GOT3 (cell line): ENCODE measurements at places on chromosomes 11 and 22.

DNA sequence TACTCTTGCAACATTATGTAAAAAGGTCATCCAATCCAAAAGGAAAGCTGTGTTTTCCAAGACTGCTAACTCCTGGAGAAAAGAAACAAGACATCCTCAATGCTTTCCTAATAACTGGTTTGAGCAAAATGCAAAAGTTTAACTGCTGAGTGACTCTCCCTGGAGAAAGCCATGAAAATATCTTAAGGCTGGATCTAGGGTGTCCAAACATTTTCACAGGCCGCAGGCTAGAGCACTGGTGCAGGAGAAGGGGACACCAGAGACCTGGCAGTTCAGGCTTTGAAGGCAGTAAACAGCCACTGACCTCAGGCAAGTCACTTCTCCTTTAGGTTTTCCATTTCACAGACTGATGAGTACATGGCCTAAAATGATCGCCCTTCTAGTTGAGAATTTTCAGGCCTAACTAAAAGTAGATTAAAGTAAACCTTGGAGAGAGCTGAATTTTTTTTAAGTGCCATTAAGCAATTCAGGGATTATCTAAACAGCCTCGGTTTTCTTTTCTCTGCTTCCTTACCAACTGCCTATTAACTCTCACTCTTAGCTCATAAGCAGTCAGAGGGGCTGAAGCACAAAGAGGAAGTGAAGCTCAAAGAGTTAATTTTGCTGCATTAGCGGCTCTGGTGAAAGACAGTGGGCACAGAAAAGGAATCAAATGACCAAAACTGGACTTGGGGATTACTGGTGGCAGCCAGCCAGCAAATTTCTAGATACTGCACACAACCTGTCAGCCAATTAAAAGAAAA lies 2.3 kb downstream of the CHKA start:
- no peak for DNase-seq

DNA sequence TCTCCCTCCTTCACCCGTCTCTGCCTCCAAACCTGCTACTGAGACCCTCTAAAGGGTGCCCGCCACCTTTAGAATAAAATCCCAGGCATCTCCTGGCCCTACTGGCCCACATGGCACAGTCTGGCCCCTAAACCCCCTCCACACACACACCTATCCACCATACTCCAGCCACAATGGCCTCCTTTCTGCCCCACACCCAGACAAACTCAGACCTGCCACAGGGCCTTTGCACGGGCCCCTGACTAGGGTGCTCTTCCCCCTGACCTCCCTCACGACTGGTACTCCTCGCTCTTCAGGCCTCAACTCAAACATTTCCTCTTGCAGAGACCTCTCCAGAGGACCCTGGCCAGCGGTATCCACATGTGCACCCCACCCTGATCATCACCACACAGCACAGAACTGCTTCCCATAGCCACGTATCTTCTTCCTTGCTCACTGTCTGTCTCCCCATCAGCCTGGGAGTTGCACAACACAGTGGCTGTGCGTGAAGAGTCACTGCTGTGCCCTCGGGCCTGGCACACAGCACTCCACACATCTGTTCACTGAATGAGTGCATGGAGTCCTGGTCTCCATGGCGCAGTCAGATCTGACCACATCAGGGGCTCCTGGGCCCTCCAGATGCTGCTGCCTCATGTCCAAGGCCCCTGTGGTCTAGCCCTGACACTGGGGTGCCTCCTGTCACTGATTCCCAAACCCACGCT lies 66.2 kb upstream of the TCF20 start:
- DNase-seq = no peak

- no peak for DNase-seq
Measured at GRCh38 chr11:36722421-36722820, 124.4 kb upstream of the RAG2 start.

GRCh38 chr11:126992065-126992803 lies 8.3 kb downstream of the KIRREL3 start:
- DNase-seq = peak; percentile 7

GRCh38 chr11:118771547-118772288 lies 19.2 kb downstream of the DDX6 start:
- no peak for DNase-seq

GRCh38 chr11:60939301-60939700 lies 12.7 kb downstream of the SLC15A3 start:
- DNase-seq = no peak

DNA sequence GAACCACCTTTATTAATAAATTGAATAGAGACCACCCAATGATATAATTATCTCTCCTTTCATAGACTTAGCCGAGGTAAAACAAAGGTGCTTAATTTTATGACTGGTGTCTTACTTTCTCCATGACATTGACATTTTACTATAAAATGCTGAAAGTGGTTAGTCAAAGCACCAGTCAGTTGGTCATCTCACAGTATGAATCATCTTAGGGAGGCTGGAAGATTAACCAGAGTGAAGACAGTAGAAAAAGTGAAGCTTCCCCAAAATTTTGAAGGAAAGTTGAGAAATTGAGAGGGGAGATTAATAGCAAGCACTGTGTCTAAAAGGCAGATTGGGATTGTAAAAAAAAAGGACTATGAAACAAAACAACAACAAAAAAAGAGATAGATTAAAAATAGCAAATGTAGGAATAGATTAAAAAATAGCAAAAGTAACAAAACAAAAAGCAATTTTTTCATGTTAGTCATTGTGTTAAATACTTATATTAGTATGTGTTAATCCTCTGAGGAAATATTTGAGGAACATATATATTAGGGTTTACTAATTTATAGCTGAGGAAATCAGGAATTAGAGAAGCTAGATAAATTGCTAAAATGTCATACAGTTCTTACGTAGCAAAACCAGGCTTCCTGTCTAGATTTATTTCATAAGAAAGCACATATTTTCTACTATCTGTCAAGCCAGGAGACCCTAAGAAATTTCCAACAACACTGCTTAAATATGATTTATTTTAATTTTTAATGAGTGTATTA lies 557.3 kb upstream of the ANO5 start:
- DNase-seq = no peak

DNA sequence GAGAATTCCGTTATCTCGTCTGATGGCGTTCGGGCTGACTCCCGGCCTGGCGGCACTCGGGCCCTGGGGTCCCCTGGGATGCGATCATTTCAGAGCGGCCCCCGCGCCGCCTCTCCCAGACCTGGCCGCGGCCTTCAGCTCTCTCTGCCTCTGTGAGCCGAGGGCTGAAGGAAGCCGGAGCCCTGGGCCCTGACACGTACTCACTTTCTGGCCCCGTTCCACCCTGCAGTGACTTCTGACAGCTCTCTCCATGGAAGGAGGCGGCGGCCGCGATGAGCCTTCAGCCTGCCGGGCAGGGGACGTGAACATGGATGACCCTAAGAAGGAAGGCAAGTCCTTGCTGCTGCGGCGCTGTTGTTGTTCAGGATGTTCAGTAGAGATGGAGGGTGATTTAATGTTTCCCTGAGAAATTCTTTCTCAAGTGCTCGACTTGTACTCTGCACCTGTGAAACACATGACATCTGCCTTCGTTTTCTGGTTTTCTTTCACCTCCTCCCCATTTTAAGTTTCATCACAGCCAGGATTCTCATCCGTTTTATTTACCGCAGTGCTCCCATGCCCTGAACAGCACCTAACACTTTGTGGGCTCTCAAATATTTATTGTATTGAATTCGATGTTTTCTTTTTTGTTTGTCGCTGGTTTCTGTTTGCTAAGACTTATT lies 612 bp downstream of the GTSE1 start:
- DNase-seq = no peak

GRCh38 chr22:26983311-26983710 lies 325.9 kb downstream of the MIAT start:
- no peak for DNase-seq

- no peak for DNase-seq
Measured at GRCh38 chr11:19978668-19979518, 181.4 kb downstream of the DBX1 start.

DNA sequence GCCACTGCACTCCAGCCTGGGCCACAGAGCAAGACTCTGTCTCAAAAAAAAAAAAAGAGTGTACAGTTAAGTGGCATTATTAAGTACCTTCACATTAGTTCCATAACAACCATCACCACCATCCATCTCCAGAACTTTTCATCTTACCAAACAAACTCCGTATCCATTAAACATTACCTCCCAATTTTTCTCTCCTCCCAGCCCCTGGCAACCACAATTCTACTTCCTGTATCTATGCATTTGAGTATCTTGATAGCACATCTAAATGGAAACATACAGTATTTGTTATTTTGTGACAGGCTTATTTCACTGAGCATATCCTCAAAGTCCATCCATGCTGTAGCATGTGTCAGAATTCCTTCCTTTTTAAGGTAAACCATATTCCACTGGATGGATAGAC lies 46.8 kb downstream of the DGCR2 start:
- no peak for DNase-seq

DNA sequence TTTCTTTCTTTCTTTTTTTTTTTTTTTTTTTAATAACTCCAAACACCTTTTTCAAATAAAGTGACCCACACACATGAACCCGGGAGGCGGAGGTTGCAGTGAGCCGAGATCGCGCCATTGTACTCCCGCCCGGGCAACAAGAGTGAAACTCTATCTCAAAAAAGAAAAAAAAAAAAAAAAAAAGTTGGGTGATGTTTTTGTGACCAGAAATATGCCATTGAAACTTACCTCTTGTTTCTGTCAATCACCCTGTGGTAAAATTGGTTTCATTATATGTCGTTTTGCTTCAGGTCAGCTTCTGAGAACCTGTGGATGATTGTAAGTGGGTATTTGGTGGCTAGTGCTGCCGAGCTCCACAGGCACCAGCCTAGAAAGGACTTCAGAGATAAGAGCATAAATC lies 238.8 kb downstream of the TBC1D22A start:
- DNase-seq = no peak

GRCh38 chr11:71080239-71081097 lies 171.9 kb downstream of the SHANK2 start:
- no peak for DNase-seq

GRCh38 chr11:10743354-10744000 lies 7.6 kb upstream of the CTR9 start:
- no peak for DNase-seq

DNA sequence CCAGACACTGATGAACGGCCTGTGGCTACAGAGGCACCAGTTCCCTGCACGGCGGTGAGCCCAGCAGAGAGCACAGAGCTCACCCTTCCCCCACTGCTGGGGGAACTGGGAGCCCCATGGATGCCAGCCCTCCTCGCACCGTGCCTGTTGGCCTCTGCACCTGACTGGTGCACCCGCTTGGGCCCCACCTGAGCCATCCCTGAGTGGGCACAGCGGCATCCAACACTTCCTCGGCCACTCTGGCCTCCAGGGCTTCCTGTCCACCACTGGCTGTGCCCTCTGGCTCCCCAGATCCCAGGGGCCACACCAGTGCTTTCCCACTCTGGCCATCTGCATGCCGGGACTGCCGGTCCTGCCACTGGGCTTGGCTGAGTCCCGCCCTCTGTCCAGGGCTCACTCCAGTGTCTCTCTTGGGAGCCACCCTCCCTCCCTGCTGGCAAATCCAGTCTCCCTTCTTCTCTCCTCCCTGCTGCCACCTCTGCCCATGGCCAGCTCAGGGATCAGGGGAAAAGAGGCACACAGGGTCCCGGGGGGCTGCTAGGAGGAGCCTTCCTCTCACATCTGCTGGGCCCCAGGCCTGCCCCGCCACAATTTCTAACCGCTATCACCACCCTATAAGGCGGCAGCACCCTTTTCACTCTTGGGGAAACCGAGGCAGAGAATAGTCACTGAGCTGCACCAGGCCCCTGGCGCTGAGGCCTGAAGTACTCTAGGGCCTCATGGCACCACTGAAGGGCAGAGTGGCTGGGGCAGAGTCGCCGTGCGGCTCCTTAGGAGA lies 33.0 kb downstream of the GNB1L start:
- DNase-seq = no peak

DNA sequence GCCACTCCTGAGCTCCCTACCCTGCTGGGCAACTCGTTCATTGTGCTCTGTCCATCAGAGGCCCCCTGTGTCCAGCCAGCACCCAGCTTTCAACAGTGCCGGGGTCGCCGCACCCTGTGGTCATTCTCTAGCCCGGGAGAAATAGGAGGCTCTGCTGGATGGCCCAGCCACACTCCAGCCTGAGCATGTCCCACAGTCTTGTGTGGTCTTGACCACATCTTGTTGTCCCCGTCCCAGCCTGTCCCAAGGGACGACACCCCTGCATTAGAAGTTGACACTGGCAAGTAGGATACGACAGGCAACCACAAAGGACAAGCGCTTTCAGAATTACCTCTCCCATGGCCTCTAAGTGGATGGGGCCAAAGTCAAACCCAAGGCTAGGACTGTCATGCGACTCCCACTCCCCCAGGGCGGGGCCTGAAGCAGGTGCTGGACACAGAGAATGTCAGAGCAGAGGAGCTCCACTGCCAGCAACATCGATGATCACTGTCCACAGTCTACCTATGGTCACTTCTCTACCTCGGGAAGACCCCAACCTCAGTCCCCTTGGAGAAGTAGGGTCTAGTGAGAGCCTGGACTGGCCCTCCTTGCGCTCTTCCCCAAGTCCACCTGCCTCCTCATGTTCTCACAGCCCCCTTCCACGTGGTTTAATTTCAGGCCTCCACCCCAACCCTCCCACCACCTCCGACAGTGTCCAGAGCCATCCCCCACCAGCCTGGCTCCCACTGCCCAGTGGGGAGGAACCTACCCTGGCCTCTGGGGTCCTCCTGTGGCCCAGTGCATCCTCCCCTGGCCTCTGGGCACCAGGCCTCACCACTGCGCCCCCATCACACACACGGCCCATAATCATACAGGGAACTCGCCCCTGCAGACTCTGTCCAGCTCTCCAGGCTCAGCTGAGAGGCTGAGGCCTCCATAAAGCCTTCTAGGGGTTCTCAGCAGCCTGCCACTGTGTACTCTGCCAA lies 4.4 kb upstream of the DGCR2 start:
- DNase-seq = no peak

DNA sequence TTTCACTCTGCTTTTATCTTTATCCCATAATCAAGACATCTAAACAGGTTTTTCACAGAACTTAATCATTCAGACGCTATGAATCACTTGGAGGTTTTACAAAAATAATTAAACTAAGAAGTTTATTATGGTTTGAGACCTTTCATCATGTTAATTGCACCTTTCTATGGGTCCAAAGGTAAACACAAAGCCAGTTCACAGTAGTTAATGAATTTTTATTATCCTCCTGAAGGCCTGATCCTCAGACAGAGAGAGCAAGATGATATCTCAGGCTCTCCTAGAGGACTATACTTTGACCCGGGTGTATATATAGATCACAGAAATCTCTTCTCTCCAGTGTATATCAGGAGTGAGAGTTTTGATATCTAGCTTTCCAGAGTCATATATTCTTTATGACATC lies 1044.3 kb upstream of the RAG2 start:
- DNase-seq = no peak
